Brain (organoid and tissue), 16 donors: ENCODE measurements at places on chromosomes 3 and 15.

- peak; percentile 53 for DNase-seq
These were observed 344.2 kb upstream of the MCTP2 start for GRCh38 chr15:93887151-93887550.

DNA sequence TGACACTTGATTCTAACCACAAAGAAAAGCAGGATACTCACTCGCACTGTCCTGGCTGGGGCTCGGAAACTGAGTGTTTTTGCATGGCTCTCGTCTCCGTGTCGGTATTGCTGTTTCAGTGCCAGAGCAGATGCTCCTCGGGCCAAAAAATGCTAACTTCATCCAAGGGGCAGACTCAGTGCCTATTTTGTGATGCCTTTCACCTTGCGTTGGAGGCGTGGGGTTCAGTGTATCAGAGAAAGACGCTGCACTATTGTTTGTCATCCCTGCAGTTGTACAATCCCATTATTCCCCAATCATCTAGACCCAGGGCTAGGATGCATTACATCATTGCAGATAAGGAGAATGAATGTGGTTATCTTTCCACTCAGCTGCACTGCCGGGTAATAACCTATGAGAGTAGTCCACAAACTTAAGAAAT, 1.4 kb downstream of the CACNA2D3 start:
- peak; percentile 51 for DNase-seq

DNA sequence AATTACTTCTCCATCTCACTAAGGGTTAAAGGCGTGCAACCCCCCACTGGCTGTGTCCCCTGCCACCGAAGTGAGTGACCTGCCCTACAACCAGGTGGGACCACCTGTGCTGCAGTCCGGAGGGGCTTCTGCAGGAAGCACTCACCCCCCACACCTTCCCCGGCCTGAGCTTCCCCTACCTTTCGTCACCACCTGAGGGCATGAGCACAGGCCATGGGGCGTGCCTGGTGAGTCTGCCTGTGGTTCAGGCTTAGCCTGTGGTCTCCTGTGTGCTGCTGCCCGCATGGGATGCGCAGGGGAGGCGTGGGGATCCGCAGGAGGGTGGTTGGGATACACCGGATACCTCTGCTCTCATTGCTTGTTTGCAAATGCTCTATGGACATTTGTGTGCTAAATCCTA, 46.0 kb downstream of the KLHL25 start:
- DNase-seq = no peak

DNA sequence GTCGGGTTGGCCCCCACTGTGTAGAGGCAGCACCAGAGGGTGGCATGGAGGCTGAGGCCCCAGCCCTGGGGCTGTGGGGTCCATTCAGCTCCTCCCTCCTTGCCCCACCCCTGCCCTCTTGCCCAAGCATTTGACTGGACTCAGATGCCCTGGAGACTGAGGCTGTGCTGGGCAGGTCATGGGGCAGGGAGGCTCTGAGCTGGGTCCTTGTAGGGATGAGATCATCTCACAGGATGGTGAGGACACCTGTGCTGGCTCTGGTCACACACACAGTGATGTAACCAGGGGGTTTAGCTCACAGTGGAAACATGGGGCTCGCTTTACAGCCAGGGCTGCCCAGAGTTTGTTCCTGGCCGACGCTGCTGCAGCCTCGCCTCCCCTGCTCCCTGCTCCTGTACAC, 17.8 kb downstream of the ALPK3 start:
- DNase-seq = no peak

GRCh38 chr3:40714771-40715345, 190.1 kb downstream of the ZNF621 start:
- DNase-seq = no peak

DNA sequence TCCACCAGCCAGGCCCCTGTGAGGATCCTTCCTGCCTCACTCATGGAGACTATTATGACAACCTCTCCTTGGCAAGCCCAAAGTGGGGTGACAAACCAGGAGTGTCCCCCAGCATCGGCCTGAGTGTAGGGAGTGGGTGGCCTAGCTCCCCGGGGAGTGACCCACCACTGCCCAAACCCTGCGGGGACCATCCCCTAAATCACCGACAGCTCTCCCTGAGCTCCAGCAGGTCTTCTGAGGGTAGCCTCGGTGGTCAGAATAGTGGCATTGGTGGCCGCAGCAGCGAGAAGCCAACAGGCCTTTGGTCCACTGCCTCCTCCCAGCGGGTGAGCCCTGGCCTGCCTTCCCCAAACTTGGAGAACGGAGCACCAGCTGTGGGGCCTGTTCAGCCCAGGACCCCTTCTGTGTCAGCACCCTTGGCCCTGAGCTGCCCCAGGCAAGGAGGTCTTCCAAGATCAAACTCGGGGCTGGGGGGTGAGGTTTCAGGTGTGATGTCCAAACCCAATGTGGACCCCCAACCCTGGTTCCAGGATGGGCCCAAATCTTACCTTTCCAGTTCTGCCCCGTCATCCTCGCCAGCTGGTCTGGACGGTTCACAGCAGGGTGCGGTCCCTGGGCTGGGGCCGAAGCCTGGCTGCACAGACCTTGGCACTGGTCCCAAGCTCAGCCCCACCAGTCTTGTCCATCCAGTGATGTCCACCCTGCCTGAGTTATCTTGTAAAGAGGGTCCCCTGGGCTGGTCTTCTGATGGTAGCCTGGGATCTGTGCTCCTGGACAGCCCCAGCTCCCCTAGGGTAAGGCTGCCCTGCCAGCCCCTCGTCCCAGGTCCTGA, 1.0 kb downstream of the LIMD1 start:
- no peak for DNase-seq

- no peak for DNase-seq
These were observed 42.4 kb downstream of the ST3GAL6 start for GRCh38 chr3:98805571-98805970.

DNA sequence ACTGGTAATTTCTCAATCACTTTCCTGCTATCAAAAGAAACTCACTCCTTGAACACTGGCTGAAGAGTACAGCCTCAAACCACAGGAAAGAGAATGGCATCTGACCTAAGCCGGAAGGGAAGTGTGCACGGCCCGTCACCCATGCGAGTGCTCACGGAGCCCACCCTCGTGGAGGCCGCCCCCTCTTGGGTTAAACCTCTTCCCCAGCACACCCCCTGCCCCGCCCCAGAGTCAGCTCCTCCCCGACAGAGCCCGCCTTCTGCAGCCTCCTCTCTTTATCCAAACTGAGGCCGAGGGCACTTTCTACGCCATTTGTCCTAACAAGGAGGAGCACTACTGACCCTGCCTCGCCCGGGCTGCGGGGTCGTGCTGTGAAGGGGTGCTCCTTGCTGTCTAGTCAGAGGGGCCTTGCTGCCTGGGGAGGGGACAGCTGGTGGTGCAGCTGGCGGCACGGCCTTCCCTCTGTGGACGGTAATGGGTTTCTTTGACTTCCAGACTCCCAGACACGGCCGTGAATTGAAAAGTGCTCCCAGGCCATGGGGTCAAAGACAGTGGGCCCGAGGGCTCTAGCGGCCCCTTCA, 137.7 kb downstream of the NSMCE3 start:
- DNase-seq = no peak

DNA sequence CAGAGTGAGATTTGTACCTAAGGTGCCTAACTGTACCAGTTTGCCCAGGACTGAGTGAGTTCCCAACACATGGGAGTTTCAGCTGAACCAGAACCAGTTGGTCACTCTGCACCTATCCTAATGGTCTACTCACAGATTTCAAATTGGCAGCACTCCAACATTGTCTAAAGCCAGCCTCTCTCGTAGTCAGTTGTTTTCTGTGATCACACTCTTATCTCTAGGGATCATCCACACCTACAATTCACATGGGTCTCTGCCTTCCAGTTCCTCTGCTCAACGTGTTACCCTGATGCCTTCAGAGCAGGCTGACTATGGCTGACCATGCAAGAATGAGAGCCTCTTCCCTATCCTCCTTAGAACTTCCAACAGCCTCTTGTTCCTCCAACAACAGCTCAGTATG, 624.8 kb downstream of the NTRK3 start:
- DNase-seq = no peak

DNA sequence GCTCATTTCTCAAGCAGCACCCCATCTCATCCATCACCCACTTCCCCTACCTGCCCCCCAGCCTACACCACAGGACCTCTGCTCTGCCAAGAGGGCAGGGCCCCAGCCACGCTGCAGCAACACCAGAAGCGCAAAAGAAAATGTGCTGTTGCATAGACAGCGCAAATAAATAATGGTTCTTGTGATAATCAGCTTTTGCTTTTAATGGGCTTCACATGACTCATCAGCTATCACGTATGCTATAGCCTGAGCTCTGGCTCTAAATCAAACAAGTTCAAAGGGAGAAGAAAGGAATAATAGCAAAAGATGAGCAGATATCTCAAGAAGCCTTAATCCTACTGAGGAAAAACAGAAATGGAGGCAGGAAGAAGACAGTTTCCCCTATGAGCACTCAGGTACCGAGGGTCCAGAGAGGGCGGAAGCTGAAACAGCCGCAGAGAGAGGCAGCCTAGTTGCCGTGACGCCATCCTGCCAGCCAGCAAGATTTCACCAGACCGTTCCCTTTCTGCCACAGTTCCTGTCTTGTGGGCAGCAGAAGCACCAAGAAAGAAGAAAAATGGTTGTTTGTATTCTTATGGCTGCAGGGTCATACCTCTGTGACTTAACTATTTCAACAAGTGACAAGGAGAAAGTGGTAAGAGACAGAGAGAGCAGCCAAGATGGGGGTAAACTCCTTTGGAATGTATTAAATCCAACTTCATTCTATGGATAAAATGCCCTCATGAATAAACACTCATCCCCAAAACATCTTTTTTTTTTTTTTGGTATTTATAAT, 22.0 kb downstream of the RAB27A start:
- DNase-seq = peak; percentile 1

DNA sequence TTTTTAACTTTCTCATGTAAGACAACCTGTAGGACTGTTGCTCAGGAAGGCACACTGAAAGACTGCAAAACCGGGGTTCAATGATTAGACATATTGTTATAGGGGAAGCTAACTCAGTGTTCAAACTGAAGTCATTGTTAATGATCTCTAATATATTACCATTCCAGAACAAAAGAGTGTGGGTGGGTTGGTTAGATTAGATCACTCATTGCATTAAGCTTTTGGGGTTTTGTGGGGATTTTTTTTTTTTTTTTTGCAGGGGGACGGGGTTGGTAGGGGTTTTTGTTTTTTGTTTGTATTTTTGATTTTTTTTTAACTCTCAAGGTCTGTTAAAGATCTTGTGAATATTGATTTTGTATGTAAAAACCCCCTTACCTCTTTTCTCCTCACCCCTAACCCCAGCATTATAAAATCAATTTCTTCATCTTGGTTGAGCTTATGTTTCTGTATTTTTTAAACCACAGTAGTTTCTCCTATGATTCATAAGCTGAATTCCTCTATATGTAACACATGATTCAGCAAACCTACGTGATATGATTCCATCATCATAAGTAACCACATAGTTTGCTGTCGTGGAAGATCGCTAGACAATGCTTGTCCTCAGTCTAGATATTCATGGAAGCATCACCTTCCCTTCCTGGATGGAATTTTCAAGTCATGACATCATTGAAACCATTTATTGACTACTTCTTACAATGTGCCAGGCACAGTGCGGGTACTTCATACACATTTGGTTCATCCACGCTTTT, 544.1 kb upstream of the MDFIC2 start:
- no peak for DNase-seq

DNA sequence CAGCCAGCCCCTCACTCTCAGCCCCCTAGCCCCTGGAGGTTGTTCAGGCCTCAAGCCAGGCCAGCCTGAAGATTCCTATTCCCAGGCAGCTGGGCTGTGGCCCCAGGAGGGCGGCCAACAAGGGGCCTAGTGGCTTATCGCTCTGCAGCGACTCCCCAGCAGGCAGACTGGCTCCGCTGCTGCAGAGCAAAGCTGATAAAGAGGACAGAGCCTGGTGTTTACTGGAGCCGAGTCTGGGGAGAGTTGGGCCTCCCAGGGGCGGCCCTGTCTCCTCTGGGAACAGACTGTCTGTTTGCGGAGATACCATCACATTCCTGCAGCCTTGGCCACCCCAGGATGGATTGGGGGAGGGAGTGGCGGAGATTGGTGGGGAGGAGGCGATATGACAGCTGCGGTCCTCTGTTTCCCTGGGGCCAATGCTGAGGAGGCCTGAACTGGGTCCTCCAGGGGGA, 22.4 kb upstream of the SMAD6 start:
- no peak for DNase-seq

DNA sequence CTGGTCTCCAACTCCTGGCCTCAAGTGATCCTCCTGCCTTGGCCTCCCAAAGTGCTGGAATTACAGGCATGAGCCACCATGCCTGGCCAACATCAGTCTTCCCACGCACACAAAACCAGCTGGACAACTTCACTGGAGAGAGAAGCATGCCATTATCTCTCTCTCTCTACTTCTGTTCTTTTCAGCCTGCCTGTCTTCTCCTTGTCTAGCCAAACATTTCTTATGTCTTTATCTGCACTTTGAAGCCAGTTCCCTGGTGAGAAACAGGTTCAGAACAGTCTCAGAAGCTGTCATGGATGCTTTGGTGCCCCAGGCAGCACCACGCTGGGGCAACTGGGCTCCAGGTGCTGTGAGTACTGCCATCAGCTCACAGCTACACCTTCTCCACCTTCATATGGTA, 79.8 kb downstream of the PRICKLE2 start:
- DNase-seq = no peak

- no peak for DNase-seq
These were observed 2.2 kb upstream of the TMC3 start for GRCh38 chr15:81376231-81376630.

DNA sequence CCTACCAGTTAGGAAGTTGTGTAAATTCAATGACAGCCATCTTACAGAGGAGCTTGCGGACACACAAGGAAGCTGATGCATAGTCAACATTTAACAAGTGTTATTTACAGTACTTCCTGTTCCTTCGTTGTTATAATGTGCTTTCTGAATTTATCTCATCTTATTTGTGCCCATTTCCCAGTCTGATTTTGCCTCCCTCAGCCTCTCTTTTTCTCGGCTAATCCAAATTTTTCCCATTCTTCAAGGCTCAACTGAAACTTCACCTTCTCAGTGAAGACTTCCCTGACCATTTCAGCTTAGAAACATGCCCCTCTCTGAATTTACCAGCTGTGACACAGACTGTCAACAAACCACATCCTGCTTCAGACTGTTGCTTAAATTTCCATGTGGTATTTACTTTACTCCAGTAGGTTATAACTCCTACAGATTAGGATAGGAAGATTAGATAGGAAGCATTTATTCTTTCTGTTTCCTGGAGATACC, 55.7 kb upstream of the CP start:
- DNase-seq = no peak

DNA sequence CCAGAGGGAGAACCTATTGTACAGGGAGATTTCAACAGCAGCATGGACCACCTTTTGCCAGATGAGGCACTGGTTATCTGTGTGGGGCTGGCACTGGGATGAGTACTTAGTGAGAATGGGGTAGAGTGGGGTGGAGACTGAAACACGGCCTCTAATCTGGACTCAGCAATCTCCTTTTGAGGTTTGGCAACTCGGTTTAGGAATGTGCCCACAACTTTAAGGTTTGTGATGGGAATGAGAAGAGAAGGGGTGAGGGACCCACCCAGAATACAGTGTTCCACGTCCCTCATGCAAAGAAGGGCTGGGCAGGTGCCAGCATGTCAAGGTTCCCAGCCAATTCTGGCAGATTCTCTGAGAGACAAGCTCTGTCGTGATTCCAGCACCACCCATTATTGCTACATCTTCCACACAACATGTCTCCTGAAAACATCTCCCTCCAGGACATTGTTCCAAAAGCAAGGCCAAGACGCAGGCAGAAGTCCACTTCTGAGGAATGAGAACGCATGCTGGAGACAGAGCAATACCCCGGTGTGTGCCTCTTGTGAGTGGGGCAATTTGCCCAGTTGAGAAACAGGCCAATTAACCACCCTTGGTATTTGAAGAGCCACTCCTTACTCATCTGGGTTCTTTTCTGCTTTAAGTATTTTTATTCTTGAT, 37.5 kb upstream of the CCR4 start:
- DNase-seq = no peak
